Progenitor cell of endocrine pancreas (in vitro differentiated cells): ENCODE measurements at places on chromosomes 1 and 21.

- no peak for DNase-seq
Measured at GRCh38 chr1:114756009-114756892, 1.5 kb downstream of the CSDE1 start.

DNA sequence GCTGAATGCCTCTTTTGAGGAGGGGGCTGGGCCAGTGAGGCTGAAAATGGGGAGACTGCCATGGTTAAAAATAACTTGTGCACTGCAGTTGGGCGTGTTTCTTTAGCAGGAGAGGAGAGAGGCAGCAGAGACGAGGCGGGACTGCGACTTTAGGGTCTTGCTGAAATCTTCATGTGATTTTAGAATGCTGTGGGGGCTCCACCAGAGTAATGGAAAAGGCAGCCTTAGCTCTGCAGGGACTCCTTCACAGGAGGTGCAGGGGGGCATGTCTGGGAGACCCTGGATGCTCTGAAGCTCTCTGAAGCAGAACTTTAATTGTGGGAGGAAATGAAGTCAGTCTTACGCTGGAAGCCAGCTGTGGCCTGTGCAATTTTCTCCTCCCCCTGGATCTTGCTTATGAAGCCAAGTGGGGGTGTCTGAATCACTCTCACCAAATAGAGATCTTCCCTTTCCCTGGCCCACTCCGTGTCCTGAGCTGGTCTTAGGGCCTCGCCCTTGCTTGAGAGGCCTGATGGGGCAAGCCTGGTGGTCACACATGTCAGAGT lies 60.8 kb downstream of the NDUFS5 start:
- DNase-seq = no peak

DNA sequence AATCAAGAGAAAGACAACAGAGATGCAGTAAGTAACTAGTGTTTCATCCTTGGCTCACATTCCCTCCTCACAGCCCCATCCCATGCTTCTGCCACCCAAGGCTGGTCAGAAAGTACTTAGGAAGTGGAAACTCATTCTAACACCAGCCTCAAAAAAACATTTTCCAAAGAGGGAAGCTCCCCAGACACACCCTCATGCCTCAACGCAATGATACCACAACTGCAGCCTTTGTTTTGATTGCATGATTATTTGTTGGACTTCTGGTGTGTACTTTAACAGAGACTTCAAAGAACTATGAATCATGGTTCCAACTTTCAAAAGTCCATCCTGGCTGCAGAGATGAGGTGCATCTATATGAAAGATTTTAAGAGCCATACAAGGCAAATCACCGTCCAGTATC lies 45.2 kb upstream of the KCNA3 start:
- DNase-seq = no peak

- no peak for DNase-seq
Measured at GRCh38 chr1:195434566-195435203, 1173.6 kb downstream of the KCNT2 start.

- DNase-seq = no peak
Measured at GRCh38 chr1:2492091-2492490, 16.0 kb downstream of the PLCH2 start.

- DNase-seq = no peak
Measured at GRCh38 chr1:76065270-76065669, 9.3 kb upstream of the ST6GALNAC3 start.

DNA sequence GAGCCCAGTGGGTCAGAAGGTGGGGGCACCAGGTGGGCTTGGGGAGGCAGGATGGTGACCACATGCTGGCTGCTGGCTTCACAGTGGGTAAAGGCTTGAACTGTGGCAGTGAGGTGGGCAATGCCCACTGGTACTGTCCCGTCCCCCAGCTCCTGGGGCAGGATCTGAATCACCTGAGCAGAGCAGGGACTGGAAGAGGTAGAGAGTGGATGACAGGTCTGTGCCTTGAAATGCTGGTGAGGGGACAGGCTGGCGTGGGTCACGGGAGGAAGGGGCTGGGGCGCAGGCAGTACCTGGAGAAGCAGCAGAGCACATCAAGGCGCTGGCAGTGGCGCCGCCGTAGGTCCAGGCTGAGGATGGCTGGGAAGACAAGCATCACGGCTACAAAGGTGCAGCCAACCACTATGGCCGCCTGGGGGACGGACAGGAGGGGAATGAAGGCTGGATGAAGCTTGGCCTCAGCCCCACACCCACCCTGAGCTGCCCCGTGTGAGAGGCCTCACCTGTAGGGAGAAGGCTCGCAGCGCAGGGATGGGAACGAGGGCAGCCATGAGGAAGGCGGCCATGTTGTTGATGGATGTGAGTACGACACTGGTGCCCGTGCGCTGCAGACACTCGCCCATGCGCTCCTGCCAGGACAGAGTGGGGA lies 14.9 kb downstream of the PTCH2 start:
- DNase-seq = no peak

- no peak for DNase-seq
Measured at GRCh38 chr1:38235705-38236104, 189.1 kb upstream of the POU3F1 start.

DNA sequence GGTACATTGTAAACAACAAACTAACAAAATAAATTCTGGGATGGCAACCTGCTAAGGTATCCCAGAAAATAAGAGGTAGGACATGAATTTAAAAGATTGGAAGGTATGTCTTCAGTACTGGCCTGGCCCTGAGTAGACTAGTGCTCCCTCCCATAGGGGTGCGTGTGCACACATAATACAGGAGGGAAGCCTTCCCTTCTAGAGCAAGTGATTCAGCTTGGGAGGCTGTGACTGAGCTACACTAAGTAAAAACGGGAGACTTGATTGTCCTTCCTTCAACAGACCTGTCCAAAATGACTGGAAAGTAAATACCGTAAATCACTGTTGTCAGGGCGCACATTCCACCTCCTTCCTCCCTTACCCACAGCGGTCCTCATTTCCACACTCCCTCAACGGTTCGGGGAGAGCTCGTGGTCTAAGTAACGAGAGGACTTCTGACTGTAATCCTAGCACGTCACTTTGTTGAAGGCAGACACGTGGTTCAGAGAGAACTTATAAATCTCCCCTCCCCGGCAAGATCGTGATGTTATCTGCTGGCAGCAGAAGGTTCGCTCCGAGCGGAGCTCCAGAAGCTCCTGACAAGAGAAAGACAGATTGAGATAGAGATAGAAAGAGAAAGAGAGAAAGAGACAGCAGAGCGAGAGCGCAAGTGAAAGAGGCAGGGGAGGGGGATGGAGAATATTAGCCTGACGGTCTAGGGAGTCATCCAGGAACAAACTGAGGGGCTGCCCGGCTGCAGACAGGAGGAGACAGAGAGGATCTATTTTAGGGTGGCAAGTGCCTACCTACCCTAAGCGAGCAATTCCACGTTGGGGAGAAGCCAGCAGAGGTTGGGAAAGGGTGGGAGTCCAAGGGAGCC lies at the start of gene TGFB2:
TGFB2 (plus strand) TSS at position 523 of the 859 bp plus-strand sequence. CDS start 1,366 bp downstream, outside the sequence.
- DNase-seq = no peak

- DNase-seq = no peak
Measured at GRCh38 chr1:236353813-236354212, 40.3 kb upstream of the EDARADD start.

- no peak for DNase-seq
Measured at GRCh38 chr1:59552007-59552406, 255.1 kb downstream of the FGGY start.

GRCh38 chr21:46000182-46000730 lies 18.7 kb downstream of the COL6A1 start:
- DNase-seq = no peak

DNA sequence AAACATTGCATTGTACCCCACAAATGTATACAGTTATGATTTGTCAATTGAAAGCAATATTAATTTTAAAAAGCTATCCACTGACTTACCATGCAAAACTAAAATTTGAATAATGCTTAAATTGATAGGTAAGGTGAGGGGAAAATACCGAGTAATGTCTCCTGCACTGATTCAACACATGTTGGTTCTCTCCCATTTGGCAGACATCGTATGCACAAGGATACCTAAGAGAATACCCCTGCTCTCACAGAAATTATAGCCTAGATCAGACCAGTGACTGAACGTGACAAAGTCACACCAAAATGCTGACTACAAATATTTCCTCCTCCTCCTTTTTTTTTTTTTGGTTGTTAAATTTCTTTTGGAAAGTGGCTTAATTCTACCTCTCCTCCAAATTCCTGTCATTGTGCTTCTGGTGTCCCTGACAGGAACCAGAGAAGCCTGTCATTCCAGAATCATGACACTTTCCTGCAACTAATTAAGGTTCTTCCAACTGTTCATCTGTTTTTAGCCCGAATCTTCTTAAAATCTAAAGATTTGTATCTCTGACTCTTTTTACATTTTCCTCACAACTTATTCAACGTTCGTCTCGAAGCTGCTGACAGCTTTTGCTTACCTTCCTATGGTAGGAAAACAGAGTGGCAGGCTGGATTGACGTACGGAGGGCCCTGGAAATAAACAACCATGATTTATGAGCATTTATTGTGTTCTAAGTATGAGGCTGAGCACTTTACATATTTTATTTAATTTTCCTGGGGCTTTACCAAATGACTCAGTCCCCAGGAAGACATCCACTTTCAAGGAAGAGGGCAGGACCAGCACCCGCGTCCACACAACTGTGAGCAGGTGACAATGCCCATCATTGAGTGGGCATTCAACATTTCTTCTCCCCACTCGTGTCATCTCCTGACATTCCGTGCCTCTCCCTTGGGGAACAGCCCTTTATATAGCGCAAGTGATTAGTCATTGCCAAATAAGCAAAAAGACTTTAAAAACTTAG lies 57.9 kb upstream of the KCNE2 start:
- no peak for DNase-seq

GRCh38 chr1:24321697-24322469 lies 2.7 kb downstream of the GRHL3 start:
- DNase-seq = peak; percentile 22

- no peak for DNase-seq
Measured at GRCh38 chr1:158716335-158716734, 4.2 kb downstream of the OR6K3 start.

GRCh38 chr1:228006034-228006785 lies 588 bp upstream of the WNT3A start:
- DNase-seq = peak; percentile 8

DNA sequence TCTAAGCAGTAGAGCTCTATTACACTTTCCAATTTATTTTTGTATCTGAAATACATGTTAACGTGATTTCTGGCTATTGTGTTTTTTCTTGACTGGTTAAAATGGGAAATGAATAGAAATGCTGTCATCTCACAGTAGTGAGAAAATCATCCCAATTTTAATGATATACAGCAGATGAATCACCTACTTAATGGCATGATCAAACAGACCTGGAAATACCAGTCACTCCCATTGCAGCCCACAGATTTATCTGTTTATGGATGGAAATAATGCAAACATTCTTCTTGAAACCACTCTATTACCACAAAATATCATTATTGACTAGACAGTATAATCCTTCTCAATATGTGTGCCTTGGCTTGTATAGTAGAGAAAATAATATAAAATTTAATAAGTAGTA lies 497.8 kb upstream of the ADAMTS5 start:
- DNase-seq = no peak

- no peak for DNase-seq
Measured at GRCh38 chr1:165057956-165058355, 298.6 kb downstream of the LMX1A start.

- DNase-seq = no peak
Measured at GRCh38 chr1:104172243-104172681, 422.6 kb downstream of the AMY1C start.

DNA sequence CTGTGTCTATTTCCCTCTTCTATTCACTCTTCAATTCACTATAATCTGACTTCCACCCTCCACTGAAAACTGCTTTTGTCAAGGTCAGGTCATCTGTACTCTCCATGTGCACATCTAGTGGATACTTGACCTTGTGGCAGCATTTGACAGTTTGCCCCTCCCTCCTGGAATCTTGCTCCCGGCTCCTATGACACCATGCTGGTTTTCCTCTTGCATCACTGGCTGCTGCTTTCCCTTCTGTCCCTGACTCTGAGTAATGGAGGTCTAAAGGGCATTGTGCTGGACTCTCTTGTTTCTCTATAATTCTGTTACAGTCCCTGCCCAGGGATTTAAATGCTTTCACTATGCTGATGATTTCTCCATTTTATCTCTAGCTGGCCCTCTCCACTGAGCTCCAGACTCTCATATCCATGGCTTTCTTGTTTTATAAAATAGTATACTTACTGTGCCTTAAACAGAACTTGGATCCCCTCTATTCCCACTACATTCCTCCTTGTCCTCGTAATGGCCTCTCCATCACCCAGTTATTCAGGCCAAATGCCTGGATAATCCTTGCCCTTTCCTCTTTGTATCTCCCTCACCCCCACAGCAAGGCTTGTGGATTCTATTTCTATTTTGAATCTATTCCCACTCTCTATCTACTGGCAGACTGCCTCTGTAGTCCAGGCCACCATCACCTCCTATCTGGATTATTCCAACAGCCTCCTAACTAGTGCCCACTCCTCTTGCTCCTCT lies 36.8 kb upstream of the PODN start:
- DNase-seq = no peak

DNA sequence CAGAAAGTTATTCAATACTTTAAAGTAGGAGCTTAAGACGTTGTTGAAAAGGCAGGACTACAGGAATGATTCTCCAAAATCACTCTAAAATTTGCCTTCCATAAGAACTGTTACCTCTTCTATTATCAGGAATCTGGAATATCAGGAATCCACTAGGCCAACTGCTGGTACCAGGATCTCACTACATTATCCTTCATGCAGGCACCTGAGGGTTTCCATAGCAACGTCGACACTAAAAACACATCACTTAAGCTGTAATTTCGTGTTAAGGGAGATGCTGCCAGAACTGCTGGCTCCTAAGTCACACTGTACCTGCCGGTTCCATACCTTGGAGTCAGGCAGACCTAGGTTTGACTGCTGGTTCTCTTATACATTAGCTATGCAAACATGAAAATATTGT lies 139.7 kb upstream of the C1orf87 start:
- DNase-seq = no peak

GRCh38 chr1:75529488-75529887 lies 81.4 kb downstream of the SLC44A5 start:
- no peak for DNase-seq

- DNase-seq = no peak
Measured at GRCh38 chr1:59017501-59018231, 233.8 kb upstream of the JUN start.

DNA sequence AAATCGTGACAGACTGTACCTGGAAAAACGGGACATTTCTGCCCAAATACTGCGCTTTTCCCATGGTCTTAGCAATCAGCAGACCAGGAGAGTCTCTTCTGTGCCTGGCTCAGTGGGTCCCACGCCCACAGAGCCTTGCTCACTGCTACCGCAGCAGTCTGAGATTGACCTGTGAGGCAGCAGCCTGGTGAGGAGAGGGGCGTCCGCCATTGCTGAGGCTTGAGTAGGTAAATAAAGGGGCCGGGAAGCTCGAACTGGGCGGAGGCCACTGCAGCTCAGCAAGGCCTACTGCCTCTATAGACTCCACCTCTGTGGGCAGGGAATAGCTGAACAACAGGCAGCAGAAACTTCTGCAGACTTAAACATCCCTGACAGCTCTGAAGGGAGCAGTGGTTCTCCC lies 203.1 kb downstream of the DENND1B start:
- DNase-seq = no peak
